ENCODE measurements at places on chromosomes 3 and 15.

DNA sequence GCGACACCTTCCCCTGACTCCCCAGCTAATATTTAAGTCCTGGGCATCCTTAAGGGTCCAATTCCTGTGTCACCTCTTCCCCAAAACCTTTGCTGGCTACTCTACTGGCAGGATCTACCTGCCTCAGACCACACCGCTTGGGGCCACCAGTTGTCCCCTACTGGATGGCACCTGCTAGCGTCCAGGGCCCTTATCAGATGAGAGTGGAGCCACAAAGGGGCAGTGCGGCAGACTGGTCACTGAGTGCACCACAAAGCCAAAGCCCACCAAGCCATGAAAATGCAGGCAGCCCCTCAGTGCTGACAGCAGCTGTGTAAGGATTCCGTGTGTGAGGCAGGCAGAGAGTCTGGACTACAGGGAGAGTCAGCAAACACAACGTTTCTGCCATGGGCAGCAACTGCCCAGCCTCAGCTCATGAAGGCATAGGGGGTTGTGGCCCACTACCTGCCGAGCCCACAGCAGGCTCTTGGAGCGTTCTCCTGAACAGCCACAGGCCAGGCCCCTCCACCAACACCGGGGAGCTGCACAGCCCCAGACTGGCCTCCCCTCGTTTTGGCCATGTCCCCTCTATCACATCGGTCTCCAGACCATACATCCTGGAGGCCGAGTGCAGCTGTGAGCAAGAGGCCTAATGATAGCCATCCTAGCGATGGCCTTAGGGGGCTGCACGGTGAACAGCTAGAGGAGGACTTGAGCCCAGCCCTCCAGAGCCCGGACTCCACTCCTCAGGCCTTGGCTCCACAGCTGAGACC is 32.3 kb downstream of the ALDH1L1 start:
- DNase-seq: no peak

- no peak for DNase-seq
Observed at GRCh38 chr3:47012342-47013230, 33.1 kb downstream of the NBEAL2 start.

DNA sequence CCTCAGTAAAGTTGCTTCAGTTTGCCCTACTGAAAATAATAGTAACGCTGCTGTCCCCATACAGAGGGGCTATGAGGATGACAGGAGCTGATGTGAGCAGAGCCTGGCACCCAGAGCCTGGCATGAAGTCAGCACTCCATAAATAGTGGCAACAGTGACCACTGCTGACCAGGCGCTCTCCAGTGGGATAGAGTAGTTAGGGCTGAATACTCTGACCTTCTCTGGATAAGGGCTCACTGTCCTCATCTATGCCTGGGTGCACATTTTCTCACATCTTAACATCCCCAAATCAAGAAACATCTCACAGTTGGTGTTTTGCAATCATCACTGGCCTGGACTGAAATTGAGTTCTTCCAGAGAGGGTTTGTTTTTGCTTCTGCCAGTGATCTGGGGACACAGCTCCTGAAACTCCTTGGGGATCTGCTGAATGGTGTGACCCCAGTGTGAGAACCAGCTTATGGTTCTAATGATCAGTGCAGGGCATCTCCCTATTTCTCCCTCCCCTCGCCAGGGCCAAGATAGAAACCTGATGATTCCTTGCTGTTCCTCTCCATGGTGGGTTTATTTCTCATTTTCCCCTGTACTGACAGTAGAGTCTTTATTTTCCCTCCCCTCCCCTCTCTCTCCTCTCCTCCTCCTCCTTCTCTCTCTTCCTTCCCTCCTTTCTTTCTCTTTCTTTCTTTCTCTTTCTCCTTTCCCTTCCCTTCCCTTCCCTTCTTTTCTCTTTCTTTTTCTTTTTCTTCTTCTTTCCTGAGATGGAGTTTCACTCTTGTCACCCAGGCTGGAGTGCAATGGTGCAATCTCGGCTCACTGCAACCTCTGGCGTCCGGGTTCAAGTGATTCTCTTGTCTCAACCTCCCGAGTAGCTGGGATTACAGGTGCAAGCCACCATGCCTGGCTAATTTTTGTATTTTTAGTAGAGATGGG is 3.5 kb upstream of the PCSK6 start:
- no peak for DNase-seq

DNA sequence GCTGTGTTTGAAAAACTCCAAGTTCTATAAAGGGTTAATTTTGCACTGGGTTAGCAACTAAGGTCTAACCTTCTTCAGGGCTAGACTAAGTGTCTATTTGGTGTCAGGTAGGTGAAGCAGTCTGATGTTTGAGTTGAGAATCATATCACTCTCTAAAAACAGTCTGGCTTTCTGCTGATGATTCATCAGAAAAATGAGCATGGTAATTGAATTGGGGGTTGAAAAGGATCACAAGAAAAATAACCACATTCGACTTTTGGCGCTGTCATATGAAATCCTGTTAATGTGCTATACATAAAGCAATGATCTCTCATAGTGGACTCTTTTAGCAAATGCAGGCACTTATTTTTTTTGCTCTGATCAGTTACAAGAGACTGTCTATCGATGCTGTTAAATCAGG is 242.2 kb upstream of the AZI2 start:
- DNase-seq: no peak

DNA sequence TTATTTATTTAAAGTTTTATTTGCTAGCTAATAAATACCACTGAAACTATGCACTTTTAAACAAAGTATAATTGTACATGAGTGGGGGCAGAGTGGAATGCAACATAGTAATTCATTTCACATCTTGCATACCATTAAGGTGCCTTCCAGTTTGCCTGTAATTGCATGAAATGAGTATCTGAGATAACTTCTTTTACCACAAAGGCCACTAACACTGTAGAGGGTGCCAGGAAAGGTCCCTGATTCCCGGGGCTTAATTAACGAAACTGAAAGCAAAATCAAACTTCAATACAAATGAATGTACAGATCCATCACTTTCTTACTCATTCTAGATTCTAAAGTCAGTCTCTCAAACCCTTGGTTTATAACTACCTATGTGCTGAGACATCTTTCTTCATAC is 2.1 kb downstream of the CD47 start:
- no peak for DNase-seq

DNA sequence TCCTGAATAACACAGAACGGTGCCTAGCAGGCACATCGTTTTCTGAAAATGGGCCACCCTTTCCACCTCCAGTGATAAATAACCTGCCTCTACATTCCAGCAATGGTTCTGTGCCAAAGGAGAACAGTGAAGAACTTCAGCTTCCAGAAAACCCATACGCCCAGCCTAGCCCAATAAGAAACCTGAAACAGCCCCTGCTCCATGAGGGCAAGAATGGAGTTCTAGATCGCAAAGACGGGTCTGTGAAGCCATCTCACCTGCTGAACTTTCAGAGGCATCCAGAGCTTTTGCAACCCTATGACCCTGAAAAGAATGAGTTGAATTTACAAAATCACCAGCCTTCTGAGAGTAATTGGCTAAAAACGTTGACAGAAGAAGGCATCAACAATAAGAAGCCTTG is 61.9 kb downstream of the CGNL1 start:
- DNase-seq: no peak

DNA sequence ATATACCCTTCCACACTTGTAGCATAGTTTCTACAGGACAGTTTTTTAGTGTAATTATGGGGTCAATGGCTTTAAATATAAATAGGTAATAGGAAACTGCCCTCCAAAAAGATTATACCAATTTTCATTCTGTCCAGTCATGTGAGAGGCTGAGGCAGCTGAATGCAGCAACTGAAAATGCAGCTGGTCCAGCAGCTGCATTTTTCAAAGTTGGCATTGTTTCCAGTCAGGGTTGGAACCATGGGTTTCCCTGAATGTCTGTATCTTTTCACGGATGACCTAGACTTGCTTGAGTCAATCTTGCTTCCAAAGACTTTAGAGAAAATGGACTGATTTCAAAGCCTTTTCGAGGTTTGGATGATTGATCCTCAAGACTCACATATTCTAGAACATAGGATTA is 9.9 kb upstream of the KNL1 start:
- DNase-seq: no peak
